ENCODE measurements at places on chromosomes 7 and 10.

DNA sequence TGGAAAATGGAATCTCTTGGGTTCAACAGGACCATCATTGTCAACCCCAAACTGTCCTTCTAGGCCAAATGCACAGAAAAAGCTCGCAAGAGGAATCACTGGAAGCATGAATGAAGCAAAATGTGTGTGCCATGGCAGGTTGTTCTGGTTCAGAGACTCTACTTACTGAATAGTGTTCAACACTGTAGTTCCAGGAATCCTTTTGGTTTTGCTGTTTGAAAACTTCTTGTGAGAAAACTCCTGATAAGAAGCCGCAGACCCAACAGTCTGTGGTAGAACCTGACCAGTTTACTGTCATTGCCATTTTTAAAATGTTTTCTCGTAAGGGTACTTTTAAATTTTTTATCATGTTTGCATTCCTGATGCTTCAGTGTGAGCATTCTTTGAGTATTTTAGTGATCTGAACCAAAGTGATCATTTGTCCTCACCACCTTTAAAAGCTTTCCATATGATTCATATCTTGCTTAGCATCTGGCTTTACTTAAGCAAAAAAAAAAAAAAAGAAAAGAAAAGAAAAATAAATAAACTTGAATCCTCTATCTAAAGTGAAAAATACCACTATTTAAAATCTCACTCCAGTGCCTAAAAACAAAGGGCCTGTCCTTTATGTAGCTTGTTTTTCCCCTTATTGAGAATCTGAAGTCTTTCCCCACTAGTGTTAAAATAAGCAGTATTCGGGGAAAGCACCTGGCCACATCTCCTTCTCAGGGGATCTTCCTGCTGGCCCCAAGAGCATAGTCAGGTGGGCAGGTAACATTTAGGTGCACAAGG, 92.4 kb downstream of the WNT2 start:
- no peak for DNase-seq

DNA sequence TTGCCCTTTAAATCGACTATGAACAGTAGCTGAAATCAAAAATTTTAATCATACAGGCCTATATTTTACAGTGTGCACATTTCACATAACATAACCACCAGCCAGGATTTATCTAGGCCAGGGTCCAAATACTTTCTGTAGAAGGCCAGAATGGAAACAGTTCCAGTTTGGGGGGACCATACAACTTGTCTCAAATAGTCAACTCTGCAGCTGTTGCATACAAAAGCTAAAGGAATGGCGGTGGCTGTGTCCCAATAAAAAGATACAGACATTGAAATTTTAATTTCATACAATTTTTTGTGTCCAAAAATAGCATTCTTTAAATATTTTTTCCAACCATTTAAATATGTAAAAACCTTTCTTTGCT, 742 bp upstream of the TYSND1 start:
- DNase-seq: no peak

DNA sequence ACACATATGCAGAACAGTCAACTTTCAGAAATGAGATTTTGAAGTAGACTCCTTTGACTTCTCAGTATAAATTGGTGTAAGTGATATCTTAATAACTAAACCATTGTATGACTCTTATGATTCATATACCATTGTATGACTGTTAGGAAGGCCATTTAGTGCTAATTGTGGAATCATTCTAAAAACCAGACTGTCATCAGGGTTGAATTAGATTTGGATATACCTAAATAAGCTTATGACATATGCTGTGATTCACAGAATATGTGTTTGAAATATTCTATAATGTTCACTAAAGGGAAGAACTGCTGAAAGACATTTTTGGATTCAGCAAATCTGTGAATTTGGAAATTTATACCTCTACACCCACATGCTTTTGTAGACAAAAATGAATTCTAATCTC, 438.1 kb downstream of the MDFIC start:
- DNase-seq: no peak

DNA sequence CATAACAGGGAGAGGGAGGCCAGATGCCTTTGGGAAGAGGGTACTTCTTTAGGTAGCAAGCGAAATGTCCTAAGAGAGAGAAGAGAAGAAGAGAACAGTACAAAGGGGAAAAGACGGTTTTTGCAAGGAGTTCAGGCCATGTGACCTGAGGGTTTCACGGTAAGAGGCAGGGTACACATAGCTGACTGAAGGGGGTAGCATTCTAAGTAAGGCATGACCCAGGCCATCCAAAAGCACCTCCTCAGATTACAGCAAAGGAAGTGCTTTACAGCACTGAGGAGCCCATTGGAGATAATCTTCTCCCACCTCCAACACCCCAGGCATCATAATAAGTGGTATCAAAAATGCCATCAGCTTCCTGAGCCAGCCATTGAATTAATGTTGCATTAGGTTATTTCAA, 258.2 kb upstream of the NPY start:
- no peak for DNase-seq

DNA sequence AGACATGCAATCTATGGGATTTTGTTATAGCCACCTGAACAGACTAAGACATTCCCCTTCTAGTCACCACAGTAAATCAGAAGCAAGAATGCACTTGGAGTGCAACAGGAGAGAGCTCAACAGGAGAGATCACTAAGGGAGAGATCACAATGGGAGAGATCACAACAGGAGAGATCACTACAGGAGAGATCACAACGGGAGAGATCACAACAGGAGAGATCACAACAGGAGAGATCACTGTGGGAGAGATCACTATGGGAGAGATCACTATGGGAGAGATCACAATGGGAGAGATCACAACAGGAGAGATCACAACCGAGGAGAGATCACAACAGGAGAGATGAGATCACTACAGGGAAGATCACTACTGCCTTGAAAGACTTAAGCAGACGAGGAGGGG, 238.5 kb upstream of the PITRM1 start:
- no peak for DNase-seq

- DNase-seq: no peak
Observed at GRCh38 chr7:80771523-80771922, 133.1 kb downstream of the CD36 start.

GRCh38 chr10:44801383-44802327, 109.5 kb upstream of the TMEM72 start:
- no peak for DNase-seq

- DNase-seq: no peak
Observed at GRCh38 chr10:23755556-23755955, 316.7 kb downstream of the OTUD1 start.

GRCh38 chr7:147556317-147556716, 1034.2 kb upstream of the C7orf33 start:
- no peak for DNase-seq

GRCh38 chr10:32980242-32980557, 22.2 kb upstream of the ITGB1 start:
- no peak for DNase-seq

GRCh38 chr7:113338071-113338696, 219.8 kb upstream of the SMIM30 start:
- DNase-seq: no peak

GRCh38 chr10:61750943-61751471, 88.3 kb downstream of the CABCOCO1 start:
- DNase-seq: peak; percentile 53

Measured in activated T-cell treated with anti-CD3 and anti-CD28 coated beads for 4 hours (primary cell).